ENCODE measurements at places on chromosomes 1 and 21.

- DNase-seq: no peak
Measured at GRCh38 chr1:151984313-151984956, 9.2 kb downstream of the S100A10 start.

- no peak for DNase-seq
Measured at GRCh38 chr1:29651684-29652665, 415.7 kb downstream of the PTPRU start.

GRCh38 chr1:93585059-93585966 lies 96.3 kb downstream of the BCAR3 start:
- peak; percentile 30 for DNase-seq

GRCh38 chr1:157090771-157091170 lies 8.8 kb downstream of the ETV3L start:
- no peak for DNase-seq

- DNase-seq: no peak
Measured at GRCh38 chr1:182253319-182253860, 138.2 kb downstream of the GLUL start.

GRCh38 chr1:3312898-3313575 lies 141.4 kb upstream of the ARHGEF16 start:
- peak; percentile 99 for DNase-seq

DNA sequence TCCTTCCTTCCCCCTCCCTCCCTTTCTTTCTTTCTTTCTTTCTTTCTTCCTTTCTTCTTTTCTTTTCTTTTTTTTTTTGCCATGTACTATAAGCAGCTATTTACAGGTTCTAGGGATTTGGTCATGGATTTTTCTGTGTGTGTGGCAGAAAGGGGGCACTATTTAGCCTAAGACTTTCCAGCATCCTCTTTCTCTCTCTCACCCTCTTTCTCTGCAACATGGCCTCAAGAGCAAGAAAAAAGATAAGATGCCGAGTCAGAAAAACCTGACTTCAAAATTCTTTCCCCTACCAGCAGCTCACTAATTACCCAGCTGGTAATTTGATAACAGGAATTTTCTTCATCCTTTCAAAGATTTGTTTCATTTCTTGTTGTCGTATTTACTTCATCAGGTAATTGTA lies 458.3 kb upstream of the ADAMTS5 start:
- peak; percentile 33 for DNase-seq

DNA sequence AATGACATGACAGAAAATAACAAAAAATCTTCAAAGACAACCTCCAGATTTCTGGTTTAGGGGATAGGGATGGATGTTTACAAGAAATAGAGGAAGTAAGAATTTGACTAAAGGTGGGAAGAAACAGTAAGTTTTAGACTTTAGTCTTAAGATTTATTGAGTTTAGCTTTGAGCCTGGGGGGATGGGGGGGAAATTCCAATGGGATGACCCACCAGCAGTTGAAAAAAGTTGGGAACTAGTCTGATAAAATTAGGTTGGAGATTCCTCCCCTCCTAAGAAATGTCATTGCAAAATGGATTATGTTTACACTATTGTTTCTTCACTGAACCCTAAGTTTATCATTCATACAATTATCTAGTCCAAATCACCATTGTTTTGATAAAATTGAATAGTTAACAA lies 28.4 kb downstream of the WDR26 start:
- DNase-seq: peak; percentile 56

GRCh38 chr1:186213225-186213607 lies 161.8 kb downstream of the TPR start:
- DNase-seq: no peak

GRCh38 chr1:35810096-35810881 lies 2.5 kb downstream of the AGO4 start:
- DNase-seq: peak; percentile 7

All from EL (cell line).